Lower leg skin (tissue), 4 donors: ENCODE measurements at places on chromosomes 12 and 14. TPM values are rescaled to one million over a fixed set of nuclear protein-coding genes. Genes with fewer than 3 reads are reported as not detected.

Gene TSPAN19
- total RNA-seq: not detected

Gene RFX4
- total RNA-seq: not detected

Gene CAMKK2
- total RNA-seq: 31.4 TPM

- no peak for DNase-seq
Measured at GRCh38 chr14:55889124-55889523, 229.1 kb upstream of the PELI2 start.

DNA sequence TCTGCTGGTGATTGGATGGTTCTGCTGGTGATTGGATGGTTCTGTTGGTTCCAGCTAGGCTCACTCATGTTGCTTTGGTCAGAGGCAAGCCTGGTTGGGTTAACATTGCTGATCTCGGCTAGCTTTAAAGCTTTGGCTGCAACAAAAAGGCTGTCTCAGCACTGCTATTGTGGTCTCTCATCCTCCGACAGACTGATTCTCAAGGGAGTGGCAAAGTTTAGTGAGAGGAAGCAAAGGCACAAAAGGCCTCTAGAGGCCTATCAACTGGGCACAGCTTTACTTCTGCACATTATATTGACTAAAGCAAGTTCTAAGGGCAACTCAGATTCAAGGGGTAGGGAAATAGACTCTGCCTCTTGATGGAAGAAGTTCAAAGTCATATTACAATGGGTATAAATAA lies 84.7 kb upstream of the LGR5 start:
- DNase-seq: no peak

DNA sequence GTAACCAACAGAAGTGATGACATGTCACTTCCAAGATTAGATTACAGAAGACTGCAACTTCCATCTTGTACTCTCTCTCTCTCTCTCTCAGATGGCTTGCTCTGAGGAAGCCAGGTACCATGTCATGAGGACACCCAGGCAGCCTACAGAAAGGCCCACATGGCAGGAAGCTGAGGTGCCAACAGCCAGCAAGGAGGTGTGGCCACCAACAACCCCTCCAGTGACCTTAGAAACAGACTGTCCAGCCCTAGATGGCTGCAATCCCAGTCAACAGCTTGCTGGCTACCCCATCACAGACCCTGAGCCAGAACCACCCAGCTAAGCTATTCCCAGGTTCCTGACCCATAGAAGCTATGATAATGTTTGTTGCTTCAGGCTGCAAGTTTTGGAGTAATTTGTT lies 178.4 kb downstream of the ITPR2 start:
- DNase-seq: no peak

DNA sequence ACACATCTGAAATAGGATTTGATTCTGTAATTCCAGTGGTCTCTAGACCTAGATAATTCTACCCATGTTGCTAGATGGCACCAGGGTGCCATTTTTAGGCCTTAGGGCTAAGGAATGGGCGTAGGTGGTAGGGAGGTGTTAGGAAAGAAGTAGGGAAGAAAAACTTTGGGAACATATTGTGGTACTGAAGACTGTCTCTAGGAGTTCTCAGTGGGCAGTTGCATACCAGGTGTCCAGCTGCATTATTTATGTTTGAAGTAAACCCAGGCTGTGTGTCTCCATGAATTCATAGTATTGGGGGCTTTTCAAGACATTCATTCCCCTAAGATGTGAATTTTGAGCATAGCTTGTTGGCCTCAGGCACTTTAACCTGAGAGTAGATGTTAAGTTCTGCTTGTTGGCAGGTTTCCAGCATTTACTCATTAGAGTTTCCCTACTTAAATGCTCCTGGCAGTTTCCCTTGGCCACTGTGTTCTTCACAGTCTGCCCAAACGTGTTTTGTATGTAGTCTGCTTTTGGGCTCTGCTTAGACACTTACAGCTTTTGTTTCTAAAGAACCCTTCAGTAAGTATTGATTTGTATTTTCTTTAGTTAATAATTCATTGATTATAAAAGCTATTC lies 31.5 kb upstream of the CCT2 start:
- no peak for DNase-seq

DNA sequence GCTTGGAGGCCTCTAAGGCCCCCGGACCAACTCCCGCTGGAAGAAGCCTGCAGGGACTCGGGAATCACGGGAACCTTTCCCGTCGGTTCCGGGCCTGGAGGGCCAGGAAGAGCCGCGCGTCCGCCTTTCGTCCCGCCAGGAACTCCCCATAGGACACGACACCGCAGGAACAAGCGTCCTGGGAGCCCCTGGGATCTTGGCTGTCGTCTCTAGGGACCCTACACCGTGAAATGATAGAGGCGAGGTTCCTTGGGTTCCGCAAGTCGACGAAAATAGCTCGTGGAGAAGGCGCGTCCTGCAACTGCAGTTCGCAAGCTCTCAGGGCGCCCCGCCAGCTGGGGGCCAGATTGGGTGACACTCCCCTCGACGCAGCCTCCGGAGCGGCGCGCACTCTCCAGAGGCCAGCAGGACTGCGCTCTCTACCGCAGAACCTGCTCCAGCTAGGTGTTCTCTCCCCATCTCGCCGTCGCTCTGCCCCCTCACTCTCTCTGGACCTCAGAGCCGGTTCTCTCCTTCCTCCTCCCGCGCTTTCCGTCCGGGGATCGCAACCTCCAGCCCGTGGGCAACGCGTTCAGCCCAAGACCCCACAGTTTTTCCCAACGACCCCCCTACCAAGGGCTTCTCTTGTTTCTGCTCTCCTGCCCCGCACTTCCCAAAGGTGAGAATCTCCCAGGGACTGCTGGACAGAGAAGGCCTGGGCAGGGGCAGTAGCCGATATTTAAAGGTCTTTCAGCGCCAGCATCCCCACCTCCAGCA lies 776 bp downstream of the BMP4 start:
- peak; percentile 66 for DNase-seq
